ENCODE measurements at places on chromosomes 1 and 21.

DNA sequence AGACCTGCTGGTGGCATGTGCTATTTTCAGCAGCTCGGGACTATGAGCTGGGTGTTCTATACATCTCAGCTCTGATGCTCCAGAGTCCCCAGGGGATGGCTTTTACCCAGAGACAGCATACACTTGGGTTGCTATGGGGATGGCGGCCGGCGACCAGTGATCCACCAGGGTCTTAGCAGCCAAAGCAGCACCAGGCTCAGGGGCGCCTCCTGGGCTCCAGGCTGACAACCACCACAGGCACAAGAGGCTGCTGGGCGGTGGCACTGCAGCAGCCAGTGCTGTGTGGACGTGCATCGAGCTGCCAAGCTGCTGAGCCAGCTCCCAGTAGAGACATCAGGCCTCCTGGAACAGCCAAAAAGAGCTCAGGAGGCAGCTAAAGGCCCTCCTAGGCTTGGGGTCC, 37.6 kb upstream of the CLSTN1 start:
- DNase-seq: no peak

- DNase-seq: no peak
These were observed 12.3 kb upstream of the NPHP4 start for GRCh38 chr1:6004412-6005123.

DNA sequence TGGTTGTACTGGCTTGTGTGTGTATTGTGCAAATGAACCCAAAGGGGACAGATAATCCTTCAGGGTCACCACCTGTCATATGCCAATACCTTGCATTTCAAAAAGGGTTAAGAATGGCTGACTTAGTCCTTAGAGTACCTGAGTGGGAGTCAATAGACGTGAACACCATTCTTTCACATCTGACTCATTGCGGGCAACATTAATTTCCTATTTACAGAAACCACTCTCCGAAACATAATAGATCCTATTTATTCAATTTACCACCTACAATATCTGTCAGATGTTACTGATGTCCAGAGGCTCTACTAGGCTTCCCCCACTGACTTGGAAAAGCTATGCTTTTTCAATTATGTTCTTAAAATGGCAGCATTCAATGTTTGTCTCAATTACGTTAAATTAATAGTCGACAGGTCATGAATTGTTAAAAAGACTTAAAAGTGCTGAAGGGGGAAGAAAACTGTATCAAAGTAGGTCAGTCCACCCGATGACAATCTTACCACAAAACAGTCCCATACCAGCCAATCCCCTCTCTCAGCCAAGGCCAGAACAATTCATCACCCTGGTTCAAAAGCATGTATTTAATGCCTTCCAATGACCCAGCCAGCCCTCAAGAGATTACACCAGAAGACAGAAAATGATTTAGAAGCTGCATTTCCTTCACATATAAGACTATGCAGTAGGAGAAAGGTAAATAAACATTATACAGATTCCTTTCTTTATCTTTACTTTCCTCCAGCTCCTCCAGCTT, 48.6 kb upstream of the PLA2G2C start:
- DNase-seq: no peak

DNA sequence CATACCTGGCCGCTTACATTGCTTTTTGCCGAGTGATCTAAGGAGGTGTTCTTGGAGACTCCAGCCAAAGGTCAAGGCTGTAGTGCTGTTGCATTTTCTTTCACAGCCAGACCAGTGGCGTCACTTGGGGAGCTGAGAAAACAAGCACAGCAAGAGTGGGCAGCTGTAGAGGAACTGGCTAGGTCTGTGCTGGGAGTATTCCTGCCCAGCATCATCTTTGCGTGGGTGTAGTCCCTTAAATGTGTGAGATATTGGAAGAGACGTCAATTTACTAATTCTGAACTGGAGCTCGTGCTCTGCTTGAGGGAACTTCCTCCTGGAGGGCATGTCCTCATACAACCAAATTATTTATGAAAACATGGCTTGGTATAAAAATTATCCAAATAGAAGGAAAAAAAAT, 10.2 kb downstream of the UBIAD1 start:
- DNase-seq: no peak

DNA sequence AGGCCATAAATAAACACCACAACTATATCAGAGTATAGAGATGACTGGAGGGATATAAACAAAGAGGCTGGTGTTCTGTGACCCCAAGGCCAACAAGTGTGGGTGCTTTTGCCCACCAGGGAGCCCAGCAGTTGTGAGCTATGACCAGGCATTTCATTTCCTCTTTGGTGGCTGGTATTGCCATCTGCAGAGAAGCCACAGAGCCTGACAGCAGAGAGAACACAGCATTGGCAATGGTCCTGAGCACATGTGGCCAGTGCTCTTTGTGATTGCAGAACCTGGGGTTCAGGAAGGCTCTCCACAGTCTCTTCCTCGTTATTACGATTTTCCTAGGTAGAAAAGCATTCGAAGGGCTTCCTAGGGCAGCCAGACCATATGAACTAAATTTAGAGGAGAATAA, 112.3 kb downstream of the TM2D1 start:
- DNase-seq: no peak

DNA sequence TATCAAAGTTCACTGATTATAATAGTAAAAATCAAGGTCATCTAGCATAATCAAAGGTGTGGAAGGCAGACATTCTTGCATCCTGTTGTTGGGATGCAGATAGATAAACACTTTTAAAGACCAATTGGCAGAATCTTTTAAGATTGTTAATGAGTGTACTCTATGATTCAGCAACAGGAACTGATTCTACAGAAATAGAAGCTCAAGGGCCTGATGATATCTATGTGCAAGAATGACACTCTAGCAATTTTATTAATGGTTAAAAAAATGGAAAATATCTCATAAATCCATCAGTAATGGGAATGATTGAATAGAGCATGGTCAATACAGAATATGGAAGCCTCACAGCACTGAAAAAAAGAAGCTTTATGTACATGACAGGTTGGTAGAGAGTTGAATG, 2.2 kb upstream of the ATP1A4 start:
- DNase-seq: no peak

GRCh38 chr1:18537386-18538306, 56.9 kb downstream of the KLHDC7A start:
- no peak for DNase-seq

- no peak for DNase-seq
These were observed 233.1 kb downstream of the PAPPA2 start for GRCh38 chr1:176696109-176696508.

DNA sequence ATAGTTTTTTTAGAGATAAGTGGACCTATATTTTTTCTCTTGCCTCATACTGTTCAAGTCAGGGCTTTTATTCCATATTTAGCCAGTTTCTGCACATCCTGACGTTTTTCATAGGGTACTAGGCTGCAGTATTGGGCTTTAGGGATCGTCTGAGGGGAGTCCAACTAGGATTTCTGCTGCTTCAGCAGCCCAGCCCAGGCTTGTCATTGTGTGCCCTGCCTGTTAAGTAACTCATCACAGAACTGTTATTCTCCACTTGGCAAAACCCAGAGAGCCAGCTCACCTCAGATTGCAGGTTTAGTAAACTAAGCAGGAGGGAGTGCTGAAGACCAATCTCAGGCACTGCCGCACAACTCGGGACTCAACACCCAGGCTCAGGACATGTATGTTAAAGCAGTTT, 2.8 kb downstream of the GALNT2 start:
- DNase-seq: no peak

DNA sequence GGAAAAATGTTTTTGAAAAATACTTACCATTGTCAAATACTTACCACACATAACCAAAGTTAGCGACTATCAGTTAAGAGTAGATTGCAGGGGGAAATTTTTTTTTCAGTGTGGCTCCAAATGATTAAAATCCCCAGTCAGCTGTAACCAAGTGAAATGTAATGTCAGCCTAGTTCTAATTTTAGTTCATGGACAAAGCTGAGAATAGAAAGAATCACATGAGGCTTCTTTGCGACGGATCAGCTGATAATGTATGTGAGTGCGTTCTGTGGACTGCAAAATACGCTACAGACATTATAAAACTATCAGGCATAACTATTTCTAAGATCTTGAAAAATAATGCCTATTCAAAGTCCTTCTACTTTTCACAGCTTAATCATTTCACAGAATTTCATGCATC, at the start of gene LRRC39:
TSS of gene LRRC39 (minus strand) at position 166 of the 400 bp plus-strand sequence. CDS start 9,740 bp downstream, outside the sequence.
- DNase-seq: no peak

GRCh38 chr1:156124557-156125483, 10.3 kb downstream of the LMNA start:
- DNase-seq: no peak

GRCh38 chr1:229344139-229344538, 1.3 kb upstream of the CCSAP start:
- no peak for DNase-seq

DNA sequence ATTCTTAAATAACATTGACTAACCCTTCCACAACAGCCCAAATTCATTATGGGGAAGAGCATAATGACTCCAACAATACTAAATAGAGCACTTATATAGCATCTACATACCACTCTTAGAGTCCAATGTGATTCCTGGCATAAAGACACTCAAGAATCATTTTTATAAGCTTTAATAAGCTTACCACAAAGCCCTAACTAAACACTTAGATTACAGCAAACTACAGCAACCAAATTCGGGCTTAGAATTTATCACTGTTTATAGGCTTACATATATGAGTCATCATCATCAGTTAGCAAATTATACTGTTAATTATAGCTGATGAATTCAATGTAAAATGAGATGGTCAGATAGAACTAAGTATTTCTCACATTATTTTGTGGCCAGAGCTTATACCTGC, 7.3 kb downstream of the SCYL3 start:
- no peak for DNase-seq

- DNase-seq: no peak
These were observed 408.7 kb upstream of the TMPRSS15 start for GRCh38 chr21:18812308-18812707.

DNA sequence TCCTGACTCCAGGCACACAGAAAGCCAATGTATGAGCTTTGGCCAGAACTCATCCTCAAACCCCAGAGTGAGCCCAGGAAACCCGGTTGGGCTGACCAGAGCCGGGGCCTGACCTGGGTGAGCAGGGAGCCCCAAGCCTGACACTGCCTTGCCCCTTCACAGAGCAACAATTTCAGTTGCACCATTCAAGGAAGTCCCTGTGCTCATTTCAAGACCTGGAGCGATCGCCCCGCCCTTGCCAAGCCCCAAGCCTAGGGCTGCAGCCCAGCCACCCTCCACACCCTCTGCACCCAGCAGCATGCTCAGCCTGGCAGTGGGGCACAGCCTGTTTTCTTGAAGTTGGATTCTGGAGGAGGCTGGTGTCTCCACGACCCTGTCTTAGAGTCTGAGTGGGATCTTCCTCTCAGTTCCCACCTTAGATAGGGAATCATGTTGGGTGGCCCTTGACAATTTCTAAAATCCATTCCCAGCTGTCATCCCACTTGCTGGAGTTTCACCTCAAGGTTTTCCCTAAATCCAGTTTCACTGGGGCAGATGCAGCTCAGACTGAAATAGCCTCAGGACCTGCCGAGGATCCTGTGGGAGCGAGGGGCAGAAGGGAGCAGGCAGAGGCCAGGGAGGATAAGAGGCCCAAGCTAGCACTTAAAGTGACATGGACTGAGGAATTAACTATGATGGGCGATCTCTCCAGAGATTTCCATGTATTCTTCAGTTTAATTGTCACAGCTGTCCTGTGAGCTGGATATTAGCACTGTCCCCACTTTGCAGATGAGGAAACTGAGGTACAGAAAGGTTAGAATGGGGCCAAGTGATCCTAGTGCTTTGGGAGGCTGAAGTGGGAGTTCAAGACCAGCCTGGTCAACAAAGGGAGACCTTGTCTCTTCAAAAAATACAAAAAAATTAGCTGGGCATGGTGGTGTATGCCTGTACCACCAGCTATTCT, 2.5 kb downstream of the NBL1 start:
- no peak for DNase-seq

- no peak for DNase-seq
These were observed 52.3 kb downstream of the OPTC start for GRCh38 chr1:203546274-203546673.

GRCh38 chr1:32334274-32334861, 1.7 kb downstream of the MARCKSL1 start:
- no peak for DNase-seq
